ENCODE measurements at places on chromosomes 7 and 10.
A peak's percentile ranks its signal among the peaks of the same experiment; 100 is the strongest.

DNA sequence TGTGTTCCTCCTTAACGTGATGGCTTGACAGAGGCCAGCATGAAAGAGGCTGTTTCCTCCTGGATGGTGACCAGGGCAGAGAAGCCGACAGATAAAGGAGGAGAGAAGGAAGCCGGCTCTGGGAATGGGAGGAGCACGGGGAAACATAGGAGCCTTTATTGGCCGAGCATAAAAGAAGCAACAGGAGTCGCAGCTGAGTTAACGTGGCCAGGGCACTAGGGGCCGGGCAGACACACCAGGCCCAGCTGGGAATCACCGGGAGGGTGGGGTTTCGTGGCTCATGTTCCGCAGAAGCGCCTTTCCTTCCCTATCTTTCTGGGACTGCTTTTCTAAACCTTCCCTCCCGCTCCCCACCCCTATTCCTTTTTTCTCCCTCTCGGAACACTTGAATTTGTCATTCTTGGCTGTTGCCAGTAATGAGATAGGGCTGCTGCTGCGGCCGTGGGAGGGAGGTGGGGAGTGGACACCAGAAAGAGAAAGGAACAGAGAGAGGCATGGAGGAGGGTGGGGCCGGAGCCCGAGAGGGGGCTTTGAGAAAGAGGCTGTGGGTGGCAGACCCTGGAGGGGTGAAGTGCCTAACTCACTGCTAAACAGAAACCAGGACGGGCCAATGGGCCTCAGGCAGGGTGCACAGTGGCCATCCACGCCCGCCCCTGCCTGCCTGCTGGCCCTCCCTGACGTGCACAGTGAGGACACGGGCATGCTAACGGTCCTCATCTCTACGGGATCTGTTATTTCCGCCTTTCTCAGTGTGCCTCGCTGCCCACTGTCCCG, 65.2 kb downstream of the COL13A1 start:
- no peak for DNase-seq

- no peak for DNase-seq
Measured at GRCh38 chr7:85454904-85455303, 268.0 kb upstream of the SEMA3D start.

DNA sequence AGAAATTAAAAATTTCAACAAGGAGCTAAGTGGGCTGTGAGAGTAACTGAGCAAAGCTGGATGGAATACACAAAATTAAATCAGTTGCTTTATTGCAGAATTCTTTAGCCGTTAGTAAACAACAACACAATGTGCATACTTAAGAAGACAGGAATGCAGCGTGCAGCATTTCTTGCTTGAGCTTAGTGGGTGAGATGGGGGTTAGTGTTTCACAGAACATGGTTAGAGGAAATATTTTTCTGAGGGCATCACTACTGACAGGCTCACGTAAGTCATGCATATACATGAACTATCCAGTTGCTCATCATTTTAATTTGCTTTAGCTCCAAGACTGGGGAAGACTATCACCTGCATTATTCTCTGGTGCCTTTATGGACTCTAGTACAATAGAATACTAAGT, 80.8 kb downstream of the CD36 start:
- DNase-seq = no peak

GRCh38 chr10:109055243-109055642, 868.1 kb downstream of the XPNPEP1 start:
- no peak for DNase-seq

DNA sequence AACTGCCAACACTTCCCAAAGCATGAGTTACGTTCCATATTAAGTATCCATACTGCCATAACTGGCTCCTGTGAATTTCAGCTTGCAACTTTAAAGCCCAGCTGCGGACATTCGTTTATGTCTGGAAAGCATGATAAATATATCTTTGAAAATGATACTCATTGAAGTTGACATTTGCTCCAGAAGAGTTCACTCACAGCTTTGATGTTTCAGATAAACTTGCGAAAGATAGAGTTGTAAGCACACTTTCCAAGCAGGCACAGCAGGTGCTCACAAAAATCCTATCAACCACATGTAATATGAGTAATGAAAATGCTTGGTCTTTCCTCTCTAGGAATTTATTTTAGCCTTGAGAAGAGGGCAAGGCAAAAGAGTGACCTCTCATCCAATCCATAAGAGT, 4.5 kb downstream of the CHCHD3 start:
- no peak for DNase-seq

DNA sequence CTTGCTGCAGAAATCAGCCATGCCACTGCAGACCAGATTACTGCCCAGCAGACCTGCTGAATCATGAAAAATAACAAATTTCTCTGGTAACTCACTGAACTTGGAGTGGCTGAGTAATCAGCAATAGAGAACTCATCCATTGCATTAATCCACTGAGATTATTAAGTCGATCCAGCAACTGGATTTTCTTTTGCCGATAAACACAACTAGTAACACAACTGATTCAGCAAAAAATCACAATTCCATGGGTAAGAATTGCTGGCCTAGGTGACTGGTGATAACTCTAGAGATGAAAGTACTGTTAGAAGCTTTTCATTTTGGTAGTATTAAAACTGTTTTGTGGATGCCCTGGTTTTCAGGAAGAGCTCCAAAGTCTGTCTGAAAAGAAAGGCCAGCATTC, 214.5 kb downstream of the ETV1 start:
- no peak for DNase-seq

GRCh38 chr10:31768467-31768866, 160.2 kb downstream of the ARHGAP12 start:
- no peak for DNase-seq

DNA sequence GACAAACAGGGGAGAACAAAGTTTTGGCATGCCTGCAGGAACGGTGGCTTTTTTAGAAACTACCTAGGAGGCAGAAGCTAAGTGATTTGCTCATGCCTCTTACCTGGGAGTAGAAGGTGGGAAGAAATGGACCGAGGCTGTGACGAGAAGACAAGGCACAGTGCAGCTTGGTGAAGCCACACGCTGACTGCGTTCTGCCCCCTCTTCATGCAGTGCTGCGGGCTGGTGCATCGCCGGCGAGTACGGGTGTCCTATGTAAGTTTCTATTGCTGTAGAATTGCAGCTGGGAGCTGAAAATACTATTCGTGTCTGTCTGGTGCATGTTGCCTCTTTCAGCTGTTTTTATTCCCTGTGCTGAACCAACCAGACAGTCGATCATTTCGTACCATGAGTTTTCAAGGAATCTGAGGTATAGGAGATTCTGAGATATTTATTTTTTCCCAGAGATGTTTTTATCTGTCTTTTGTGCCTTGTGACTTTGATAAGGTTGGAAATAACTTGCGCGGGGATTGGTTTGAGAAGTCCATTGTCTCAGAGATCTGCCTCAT, 120.9 kb downstream of the CACNB2 start:
- DNase-seq = no peak

DNA sequence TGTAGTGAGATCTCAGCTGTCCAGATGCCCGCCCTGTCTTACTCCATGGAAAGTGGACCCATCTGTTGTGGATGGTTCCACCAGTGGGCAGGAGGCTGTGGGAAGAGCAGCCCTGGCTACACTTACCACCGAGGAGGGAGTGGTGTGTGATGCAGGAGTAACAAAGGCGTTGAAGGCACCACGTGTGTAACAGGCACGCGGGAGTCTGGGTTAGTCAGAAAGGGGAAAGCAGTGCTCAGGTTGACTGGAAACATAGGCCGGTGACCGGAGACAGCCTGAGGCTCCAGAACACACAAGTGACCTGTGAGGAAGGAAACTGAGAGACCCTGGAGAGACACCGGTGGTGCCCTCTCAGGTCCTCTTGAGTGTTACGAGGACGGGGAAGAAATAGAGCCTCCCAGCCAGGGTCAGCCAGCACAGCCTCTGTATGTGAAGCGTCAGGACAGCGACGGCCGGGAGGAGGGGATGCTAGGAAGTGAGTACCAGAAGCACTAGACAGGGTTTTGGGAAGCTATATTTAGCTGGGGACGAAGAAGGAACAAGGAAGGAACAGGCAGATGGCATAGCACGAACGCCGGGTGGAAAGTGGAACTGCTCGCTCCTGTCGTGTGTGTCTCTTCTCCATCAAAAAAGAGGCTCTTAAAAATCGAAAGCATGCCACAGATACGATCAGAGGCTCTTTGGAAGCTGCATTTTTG, 51.7 kb downstream of the DAGLB start:
- no peak for DNase-seq

GRCh38 chr7:12888717-12889116, 201.3 kb downstream of the ARL4A start:
- no peak for DNase-seq

DNA sequence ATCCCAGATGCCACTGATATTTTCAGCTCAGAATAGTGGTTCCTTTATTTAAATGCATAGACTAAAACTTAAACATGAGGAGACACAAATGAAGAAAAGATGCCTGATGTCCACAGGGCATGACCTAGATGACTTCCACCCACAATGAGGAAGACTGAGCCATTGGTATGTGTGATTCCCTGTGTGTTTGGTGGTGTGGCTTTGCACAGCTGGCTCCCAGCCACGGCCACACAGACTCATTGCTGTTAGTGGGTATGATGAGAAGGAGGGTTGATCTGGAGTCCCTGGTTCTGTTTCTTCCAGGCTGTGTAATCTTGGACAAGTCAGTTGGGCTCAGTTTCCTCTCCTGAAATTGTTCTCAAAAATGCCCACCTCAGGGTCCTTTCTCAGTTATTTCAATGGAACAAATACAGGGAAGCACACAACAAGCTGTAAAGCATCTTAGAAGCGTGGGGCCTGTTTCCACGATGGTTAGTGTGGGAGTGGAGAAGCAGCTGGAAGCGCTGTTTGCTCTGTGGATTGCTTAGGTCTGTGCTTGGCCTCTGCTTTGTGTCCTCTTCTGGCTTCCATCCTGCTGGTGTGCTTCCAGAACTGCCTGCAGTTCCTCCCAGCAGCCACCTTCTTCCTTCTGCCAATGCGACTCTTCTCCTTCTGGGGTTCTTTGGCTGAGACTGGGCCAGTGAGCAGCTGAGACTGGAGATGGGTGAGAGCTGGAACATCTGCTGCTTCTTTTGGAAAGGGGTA, 303.7 kb downstream of the BMPER start:
- no peak for DNase-seq

GRCh38 chr7:138276891-138277290, 183.2 kb upstream of the TRIM24 start:
- DNase-seq = no peak

GRCh38 chr7:128407233-128407589, 2.6 kb downstream of the IMPDH1 start:
- no peak for DNase-seq

GRCh38 chr7:138565451-138566114, 105.5 kb downstream of the TRIM24 start:
- peak; percentile 29 for DNase-seq

Measured in OCI-LY7 (cell line).